ENCODE measurements at places on chromosomes 5 and 9.

- DNase-seq = no peak
Measured at GRCh38 chr5:176870110-176870591, 29.0 kb downstream of the HK3 start.

DNA sequence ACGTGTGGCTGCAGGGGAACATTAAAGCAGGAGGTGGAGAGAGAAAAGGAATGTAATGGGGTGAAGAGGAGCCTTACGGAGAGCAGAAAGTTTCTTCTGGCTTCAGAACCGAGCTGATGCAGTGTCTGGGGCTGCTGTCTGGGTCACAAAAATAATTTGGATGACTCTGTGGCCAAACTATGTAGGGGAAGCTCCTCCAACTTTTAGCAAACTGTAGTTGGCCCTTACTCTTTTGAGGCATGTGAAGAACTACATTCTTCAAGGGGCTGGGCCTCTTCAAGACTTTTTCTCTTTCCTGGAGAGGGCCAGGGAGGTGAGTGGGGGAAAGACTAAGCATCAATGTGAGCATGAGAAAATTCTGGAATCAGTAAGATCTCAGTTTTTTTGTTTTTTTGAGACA, 31.9 kb upstream of the SPARC start:
- no peak for DNase-seq

GRCh38 chr5:19770396-19770795, 217.6 kb downstream of the CDH18 start:
- no peak for DNase-seq

DNA sequence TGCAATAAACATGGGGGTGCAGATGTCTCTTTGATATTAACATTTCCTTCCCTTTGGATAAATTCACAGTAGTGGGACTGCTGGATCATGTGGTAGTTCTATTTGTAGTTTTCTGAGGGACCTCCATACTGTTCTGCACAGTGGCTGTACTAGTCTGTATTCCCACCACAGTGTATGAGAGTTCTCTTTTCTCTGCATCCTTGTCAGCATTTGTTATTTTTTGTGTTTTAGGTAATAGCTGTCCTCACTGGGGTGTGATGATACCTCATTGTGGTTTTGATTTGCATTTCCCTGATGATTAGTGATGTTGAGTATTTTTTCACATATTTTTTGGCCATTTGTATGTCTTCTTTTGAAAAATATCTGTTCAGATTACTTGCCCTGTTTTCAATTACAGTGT, 562.5 kb downstream of the CSNK1G3 start:
- no peak for DNase-seq

GRCh38 chr5:61409568-61409967, 77.5 kb downstream of the ZSWIM6 start:
- DNase-seq = no peak

GRCh38 chr9:106039151-106039935, 345.0 kb downstream of the TMEM38B start:
- no peak for DNase-seq

DNA sequence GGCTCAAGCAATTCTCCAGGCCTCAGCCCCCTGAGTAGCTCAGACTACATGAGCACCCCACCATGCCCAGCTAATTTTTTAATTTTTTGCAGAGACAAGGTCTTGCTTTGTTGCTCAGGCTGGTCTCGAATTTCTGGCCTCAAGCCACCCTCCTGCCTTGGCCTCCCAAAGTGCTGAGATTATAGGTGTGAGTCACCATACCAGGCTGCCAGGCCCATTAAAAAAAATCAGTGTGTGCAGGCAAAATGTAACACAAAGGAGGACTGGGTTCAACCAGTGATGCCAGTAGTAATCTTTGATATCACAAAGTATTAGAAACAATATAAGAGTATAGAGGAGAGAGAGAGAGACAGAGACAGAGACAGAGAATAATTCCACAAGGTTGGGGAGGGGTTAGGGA, 322.7 kb downstream of the MSX2 start:
- DNase-seq = no peak

GRCh38 chr9:127262602-127263001, 2.0 kb upstream of the GARNL3 start:
- DNase-seq = no peak

- DNase-seq = no peak
Measured at GRCh38 chr9:16133032-16133431, 580.2 kb downstream of the CCDC171 start.

DNA sequence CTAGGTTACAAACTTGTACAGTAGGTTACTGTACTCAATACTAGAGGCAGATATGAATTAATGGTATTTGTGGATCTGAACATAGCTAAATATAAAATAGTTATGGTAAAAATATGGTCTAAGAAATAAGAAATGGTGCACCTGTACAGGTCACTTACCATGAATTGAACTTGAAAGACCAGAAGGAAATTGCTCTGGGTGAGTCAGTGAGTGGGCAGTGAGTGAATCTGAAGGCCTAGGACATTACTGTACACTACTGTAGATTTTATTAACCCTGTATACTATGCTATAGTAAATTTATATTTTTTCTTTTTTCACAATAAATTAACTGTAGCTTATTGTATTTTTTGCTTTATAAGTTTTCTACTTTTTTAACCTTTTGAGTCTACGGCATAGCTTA, 1020.4 kb downstream of the CDH18 start:
- no peak for DNase-seq

DNA sequence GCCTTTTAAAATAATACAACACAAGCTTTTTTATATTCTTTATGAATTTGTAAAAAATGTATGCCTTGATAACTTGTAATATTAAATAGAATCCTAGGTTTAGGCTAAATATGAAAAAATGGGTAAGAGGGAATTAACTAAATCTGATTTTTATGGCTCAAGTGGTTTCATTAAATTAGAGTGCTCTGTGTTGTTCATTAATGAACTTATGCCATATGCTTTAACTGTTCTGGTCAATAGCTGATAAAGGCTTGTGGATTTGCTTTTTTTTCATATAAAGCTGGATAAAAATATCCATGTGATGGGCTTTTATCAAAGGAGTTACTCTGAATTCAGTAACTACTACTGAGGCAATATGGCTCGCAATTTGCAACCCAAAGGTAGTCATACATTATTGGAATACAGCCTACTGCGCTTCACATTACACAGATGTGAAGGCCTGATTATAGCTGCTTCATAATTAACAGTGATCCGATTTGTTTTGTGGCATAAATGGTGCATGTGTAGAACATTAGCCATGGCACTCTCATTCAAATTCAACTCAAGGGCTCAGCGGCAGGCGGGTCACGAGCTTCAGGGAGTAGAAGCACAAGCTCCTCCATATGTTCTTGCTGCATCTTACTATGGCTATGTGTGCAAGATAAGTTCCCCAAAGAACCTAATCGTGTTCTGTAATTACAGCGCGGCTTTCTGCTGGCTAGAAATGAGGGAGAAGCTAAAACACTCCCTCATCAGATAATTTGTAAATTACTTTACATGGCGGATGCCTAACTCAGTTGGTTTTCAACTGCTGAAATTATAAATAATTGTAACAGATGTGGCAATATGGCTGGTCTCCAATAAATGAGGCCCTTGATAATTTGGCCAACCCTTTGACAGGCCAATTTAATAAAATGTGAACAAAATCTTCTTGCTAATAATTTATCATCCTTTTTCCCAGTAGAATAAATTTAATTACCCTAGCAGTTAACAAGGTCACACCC, 188.3 kb downstream of the CNTLN start:
- no peak for DNase-seq

GRCh38 chr9:104856413-104856941, 71.5 kb downstream of the ABCA1 start:
- DNase-seq = no peak

DNA sequence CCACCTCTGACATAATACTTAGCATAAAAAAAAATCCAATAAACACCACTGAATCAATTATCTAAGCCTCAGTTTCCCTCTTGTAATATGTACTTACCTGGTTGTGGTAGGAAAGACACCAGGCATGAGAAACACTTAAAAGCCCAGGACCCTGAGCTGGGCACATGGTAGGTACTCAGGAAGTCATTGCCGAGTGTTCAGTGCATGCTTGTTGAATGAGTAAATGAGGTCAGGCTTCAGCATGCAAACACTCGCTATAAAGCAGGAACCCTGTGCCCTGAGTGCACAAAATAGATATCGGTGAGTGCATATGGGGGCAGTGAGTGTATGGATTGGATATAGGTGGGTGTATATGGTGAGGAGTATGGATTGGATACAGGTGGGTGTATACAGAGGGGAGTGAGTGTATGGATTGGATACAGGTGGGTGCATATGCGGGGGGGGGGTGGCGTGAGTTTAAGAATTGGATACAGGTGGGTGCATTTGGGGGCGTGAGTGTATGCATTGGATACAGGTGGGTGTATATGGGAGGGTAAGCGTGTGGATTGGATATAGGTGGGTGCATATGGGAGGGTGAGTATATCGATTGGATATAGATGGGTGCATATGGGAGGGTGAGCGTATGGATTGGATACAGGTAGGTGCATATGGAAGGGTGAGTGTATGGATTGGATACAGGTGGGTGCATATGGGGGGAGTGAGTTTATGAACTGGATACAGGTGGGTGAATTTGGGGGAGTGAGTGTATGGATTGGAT, 194.3 kb upstream of the MSX2 start:
- DNase-seq = no peak

GRCh38 chr5:171143926-171144325, 165.1 kb upstream of the TLX3 start:
- DNase-seq = no peak

DNA sequence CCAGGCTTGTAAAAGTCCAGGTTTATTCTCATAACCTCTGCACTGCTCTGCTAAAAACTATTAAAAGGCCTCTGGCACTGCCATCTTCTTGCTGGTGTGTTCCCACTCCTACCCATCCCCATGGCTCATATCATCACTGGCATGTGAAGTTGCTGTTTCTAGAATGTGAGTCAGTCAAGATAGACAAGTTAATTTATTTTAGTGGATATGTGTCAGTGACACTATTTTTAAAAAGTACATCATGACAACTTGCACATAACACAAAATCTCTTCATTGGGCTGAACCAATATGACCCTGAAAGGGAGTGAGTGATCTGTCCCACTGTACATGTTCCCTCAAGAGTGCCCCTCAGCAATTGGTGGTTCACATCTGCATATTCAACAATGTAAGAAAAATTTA, 299.7 kb downstream of the NFIB start:
- DNase-seq = no peak

- DNase-seq = no peak
Measured at GRCh38 chr9:88998503-88998902, 7.2 kb downstream of the S1PR3 start.

GRCh38 chr9:133461975-133462374, 2.2 kb downstream of the CACFD1 start:
- no peak for DNase-seq

GRCh38 chr9:19155106-19155935, 28.0 kb upstream of the PLIN2 start:
- DNase-seq = no peak

Data from activated gamma-delta T cell treated with anti-CD3 and anti-CD28 coated beads, Interleukin-2, amount 50 U/mL, for 16 hours (primary cell).